Activated B cell treated with CpG ODN at 0.5 μM for 24 hours (primary cell): ENCODE measurements at places on chromosomes 3 and 15. TPM values are rescaled to one million over a fixed set of nuclear protein-coding genes. Genes with fewer than 3 reads are reported as not detected.

The FOXB1 gene
- total RNA-seq: not detected in 2 replicates

The ZPLD1 gene
- total RNA-seq: not detected in 2 replicates

The DBR1 gene
- total RNA-seq: 19.6 and 19.9 TPM in 2 replicates

The VGLL3 gene
- not detected in 2 replicates for total RNA-seq

The SAMD7 gene
- 0.20 TPM in 1 of 2 replicates, not detected in the other for total RNA-seq

DNA sequence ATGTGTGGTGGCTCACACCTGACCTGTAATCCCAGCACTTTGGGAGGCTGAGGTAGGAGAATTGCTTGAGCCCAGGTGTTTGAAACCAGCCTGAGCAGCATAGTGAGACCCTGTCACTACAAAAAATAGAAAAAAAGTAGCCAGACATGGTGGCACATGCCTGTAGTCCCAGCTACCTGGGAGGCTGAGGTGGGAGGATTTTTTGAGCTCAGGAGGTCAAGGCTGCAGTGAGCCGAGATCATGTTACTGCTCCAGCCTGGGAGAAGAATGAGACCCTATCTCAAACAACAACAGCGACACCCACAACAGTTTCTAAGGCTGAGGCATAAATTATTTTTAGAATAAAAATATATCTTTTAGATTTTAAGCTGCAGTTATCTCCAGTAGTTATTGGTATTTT lies 6.3 kb downstream of the APPL1 start:
- no peak for DNase-seq

DNA sequence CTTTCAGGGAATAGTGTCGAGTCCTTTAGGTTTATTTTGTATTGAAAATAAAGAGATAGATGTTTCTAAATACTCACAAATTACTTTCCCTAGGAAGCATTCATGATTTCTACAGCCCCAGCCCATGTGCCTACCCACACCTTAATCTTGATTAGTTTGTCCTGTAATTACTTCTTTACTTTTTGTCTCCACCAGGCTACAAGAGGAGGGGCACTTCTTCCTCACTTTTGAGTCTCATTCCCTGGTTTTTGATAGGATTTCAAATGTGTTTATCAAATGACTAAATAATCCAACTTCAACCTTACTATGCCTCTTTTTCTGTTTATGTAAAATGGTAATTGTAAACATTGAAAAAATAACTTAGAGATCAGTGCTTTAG lies 1.8 kb downstream of the PXK start:
- DNase-seq: no peak

GRCh38 chr3:74263031-74263430 lies 351.4 kb downstream of the CNTN3 start:
- no peak for DNase-seq

- DNase-seq: no peak
These were observed 553 bp downstream of the TMEM43 start for GRCh38 chr3:14125193-14126016.

- DNase-seq: peak; percentile 89
These were observed 6.2 kb upstream of the TLR9 start for GRCh38 chr3:52231502-52232278.

DNA sequence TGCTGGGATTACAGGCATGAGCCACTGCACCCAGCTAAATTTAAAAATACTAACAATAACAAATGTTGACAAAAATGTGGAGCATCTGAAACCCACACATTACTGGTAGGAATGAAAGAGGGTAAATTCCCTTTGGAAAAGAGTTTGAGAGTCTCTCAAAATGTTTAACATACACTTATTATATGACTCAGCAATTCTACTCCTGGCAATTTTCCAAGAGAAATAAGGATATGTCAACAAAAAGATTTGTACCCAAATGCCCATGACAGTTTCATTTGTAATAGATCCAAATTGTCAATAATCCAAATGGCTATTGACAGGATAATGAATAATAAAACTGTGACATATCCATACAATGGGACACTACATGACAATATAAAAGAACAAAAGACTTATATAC lies 9.0 kb downstream of the HCLS1 start:
- no peak for DNase-seq

DNA sequence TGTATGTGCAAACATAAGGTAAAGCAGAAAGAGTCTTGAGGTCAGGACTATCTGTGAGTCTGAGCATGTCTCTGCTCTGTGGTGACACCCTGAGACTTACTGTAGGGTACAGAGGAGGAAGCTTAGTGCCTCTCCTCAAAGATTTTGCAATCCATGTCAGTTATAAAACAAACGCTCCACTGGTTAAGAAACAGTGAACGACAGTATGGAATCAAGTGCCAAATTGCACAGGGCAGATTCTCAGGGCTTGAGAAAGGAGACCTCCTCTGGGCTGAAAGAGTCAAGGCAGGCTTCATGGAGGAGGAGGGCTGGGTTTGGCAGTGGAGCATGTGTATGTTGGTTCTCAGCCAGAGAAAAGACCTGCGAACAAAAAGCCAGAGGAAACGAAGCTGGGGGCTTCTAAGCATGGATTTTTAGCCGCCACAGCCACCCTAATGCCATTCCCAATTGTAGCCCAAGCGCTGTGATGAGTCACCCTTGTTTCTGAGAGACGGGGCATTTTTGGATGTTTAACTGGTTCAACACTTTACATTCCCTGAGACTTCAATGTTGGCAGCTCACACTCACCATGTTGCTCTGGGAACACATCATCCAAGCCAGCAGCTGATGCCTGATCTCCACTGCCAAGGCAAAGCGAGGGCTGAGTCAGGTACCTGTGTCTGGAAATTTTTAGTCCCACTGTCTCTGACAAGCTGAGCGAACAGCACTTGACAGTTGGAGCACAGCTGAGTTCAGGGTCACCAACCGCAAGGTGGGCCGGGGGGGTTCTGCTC lies 3.4 kb upstream of the DGKG start:
- DNase-seq: no peak

DNA sequence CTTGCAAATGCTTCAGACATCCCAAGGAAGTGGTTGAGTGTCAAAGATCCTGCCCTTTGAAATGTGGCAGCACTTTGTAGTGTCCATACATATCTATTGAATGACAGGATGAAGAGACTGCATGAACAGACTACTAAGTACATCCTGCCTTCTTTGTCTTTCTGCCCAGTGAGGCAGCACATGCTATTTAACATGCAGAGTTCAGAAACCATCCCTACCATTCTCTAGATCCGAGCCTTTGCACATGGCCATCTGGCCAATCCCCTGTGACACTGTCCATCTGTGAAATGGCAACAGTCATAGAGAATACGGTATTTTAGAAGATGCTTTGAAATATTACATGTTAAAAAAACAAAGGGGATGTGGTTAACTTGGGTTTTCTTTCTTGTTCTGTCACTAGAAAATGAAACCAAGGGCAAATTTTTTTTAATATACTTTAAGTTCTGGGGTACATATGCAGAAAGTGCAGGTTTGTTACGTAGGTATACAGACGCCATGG lies 519.6 kb downstream of the NTRK3 start:
- DNase-seq: no peak

GRCh38 chr3:150455341-150455740 lies 47.2 kb downstream of the TSC22D2 start:
- DNase-seq: no peak

- no peak for DNase-seq
These were observed 76.8 kb downstream of the ZPLD1 start for GRCh38 chr3:102511639-102512038.

DNA sequence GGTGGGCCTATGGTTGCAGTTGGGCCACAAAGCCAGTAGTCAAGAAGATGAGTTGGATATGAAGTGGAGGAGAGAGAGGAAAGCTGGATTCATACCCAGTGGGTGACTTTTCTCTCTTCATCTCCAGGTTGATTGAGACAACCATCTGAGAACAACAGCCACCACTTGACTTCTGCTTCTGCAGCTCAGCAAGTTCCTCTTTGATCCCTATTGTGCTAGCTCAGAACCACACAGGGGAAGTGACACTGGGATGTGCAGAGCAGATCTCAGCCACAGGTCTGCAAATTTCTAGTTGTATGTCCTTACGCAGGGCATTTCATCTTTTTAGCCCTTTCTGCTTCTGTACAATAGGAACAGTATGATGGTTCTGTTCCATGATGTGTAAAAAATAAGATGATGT lies 459.2 kb upstream of the ARRDC4 start:
- no peak for DNase-seq

DNA sequence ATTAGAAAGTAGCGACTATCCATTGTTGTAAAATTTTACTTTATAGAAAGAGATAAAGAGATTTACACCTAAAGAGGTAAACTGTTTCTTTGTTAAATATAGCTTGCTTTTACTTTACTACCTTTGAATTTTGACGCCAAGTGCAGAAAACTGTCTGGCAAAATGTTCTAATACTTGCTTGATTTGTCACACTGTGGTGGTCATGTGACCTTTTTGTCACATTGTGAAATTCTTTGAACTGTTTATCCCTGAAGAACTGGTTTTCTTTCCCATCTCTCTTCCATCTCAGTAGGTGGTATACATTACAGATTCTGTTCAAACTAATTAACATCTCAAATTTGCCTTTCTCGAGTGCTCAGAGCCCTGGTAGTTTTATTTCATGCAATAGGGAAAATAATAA lies 327.4 kb downstream of the NAALADL2 start:
- no peak for DNase-seq

GRCh38 chr3:197030379-197031314 lies 1.0 kb upstream of the MELTF start:
- no peak for DNase-seq

DNA sequence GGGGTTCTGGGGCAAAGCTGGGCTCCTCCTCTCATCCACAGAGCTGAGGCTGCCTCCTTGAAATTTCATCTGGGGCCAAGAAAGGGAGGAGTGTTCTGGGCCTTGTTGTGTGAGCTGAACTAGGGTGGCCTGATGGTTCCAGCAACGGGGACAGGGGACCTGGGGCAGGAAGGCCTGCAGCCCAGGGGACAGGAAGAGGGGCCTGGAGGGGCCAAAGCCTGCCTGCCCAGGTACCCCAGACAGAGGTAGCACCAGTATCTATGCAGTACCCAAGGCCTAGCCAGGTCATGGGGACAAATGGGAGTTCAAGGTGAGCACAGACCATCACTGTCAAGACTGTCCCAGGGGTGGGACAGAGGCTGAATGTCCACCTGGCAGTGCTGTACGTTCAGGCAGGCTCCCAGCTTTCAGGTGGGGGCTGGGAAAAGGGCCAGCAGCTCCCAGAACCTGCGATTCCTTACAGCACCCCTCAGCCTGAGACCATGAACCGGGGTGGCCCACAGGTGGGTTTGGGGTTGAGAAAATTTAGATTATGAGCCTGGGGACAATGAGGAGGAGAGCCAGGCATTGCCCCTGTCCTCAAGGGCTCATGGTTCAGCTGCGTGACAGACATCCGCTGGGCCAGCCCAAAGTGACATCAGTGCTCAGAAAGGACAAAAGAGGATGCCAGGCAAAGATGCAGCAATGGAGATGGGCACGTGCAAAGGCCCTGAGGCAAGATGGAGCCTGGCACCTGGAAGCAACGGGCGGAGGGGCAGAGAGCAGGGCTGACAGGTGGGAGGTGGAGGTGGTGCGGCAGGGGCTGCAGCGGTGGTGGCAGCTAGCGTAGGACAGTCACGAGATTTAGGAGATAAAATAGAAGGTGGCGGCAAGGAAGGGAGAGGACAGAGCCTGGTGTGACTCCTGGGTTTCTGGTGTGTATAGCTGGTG lies 28.0 kb downstream of the PSTPIP1 start:
- no peak for DNase-seq

DNA sequence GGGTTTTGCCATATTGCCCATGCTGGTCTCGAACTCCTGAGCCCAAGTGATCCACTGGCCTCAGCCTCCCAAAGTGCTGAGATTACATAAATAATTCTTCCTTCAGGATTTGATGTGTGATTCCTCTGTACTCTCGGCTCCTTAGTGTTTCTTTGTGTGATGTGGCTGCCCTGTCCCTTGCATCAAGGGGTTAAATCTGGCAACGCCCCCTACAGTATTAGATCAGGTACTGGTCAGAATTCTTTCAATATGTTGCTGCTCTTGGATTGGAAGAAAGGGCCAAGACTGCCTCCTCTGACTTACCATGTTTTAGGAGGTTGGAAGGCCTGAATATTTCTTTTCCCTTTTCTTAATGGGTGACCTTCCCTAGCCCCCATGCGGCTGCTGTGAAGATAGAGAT lies 390.6 kb upstream of the WNT5A start:
- DNase-seq: no peak

- DNase-seq: no peak
These were observed 9.2 kb upstream of the HHLA2 start for GRCh38 chr3:108287146-108287545.

- DNase-seq: no peak
These were observed 25.5 kb upstream of the CYP11A1 start for GRCh38 chr15:74392902-74393301.

DNA sequence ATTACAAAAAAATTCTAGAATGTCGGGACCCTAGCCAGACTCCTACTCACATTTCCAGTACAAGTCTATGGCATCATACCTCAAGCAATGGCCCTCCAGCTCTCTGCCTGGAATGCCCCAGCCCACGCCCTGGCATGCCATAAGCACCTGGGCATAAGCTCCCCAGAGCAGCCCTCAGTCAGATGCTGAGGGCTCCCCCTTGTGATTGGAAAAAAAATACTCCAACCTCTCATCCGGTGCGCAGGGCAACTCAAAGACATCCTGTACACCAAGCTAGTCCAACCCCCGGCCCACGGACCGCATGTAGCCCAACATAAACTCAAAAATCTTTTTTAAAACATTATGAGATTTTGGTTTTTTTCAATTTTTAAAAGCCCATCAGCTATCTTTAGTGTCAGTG lies 115.4 kb downstream of the NEK10 start:
- DNase-seq: no peak

- no peak for DNase-seq
These were observed 175.6 kb downstream of the SMAD6 start for GRCh38 chr15:66877477-66878271.

- DNase-seq: no peak
These were observed 483.1 kb downstream of the NAALADL2 start for GRCh38 chr3:175342196-175342595.

DNA sequence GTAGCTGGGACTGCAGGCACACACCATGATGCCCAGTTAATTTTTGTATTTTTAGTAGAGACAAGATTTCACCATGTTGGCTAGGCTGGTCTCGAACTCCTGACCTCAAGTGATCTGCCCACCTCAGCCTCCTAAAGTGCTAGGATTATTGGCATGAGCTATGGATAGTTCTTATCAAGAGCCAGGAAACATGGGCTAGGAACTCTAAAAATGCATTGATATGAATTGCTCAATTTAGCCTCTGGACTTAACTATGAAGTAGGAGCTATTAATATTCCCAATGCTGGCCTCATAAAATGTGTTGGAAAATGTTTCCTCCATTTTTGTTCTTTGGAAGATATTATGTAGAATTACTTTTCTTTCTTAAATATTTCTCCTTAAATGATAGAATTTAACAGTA lies 82.8 kb upstream of the PEX5L start:
- DNase-seq: no peak
